ENCODE measurements at places on chromosomes 2 and 18.

DNA sequence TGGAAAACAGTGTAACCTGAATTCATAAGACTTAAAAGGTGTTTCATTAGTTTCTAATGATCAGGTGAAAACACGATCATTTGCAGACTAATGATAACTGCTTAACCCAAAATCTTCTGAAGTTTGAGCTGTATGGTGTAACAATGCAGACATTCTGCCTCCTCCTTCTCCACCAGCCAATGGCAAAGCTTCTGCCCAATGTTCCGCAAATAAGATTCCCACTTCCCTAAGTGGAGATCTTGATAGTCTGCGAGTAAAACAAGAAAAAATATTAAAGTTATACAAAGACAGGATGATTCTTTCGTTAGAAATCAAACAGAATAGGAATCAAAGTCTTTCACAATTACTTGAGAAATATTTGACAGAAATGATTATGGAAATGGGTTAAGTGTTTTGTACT is 8.1 kb downstream of the C2orf42 start:
- H3K4me3 ChIP-seq, result no peak overlapping the region
- H3K27me3 ChIP-seq, result no peaks in the 10 kb centered on the region
- peaks cover 9% of the 10 kb centered on the region for H3K36me3 ChIP-seq

- H3K4me1 ChIP-seq, result peaks cover 35% of the 10 kb centered on the region
- H3K27me3 ChIP-seq, result no peaks in the 10 kb centered on the region
- H3K27ac ChIP-seq, result peak overlapping the region; percentile 23
- H3K4me3 ChIP-seq, result peak overlapping the region; percentile 56
These were observed 1.4 kb downstream of the GCFC2 start for GRCh38 chr2:75709297-75709696.

DNA sequence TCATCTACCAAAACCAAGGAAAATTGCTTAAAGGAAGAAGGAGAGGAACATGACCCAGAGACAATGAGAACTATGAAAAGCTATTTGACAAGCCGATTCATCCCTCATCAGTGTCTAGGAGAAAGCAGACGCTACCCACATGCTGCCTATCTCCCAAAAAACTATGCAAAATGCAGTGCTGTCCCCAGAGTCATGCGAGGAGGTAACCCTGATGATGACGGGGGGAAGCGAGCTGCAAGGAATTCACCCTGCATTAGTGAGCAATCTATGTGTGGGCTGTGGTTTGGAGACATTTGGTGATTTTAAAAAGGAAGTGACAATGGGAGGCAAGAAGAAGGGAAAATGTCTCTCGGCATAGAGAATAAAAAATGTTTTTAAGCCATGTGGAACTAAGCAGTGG is 472.7 kb downstream of the CMPK2 start:
- DNase-seq, result no peak
- H3K27me3 ChIP-seq, result no peaks in the 10 kb centered on the region

- H3K4me3 ChIP-seq, result no peak overlapping the region
- peaks cover 3% of the 10 kb centered on the region for H3K4me1 ChIP-seq
- H3K36me3 ChIP-seq, result peaks cover 3% of the 10 kb centered on the region
- H3K27ac ChIP-seq, result no peak overlapping the region
These were observed 52.4 kb downstream of the FAM168B start for GRCh38 chr2:131040661-131041401.

DNA sequence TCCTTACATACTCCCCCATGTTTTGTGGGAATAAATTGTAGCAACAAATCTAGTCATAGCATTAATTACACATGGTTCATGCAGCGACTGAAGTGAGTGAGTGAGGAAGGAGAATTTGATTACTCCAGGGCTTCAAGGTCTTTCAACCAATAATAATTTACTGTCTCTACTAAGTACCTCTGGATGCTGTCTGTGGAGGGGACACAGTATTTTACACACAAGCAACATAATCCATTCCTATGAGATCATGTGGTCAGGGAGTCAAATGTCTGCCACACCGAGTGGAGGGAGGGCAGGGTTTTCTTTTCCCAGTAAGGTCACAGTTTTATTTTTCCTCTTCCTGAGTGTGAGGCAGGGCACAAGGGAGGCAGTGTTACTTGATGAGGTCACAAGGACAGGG is 334.7 kb upstream of the CELF4 start:
- no peak overlapping the region for H3K4me3 ChIP-seq
- DNase-seq, result no peak
- no peak overlapping the region for H3K27ac ChIP-seq
- H3K4me1 ChIP-seq, result no peaks in the 10 kb centered on the region
- peaks cover 6% of the 10 kb centered on the region for H3K27me3 ChIP-seq

DNA sequence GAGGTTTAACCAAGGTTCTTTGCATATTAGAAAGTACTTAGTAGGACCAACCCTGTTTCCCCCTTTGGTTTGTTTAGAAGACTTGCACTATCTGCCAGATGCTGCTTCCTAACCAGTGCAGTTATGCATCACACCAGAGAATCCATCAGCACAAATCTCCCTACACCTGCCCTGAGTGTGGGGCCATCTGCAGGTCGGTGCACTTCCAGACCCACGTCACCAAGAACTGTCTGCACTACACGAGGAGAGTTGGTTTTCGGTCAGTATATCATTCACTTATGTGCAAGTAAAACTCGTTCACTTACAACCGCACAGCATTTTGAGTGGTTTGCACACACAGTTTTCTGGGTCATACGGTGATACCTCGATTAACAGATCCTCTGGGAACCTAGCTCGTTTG is 69.7 kb downstream of the ZNF532 start:
- H3K4me3 ChIP-seq, result no peak overlapping the region
- peaks cover 31% of the 10 kb centered on the region for H3K36me3 ChIP-seq
- no peak for DNase-seq
- no peak overlapping the region for H3K27ac ChIP-seq
- peaks cover 4% of the 10 kb centered on the region for H3K4me1 ChIP-seq
- no peaks in the 10 kb centered on the region for H3K27me3 ChIP-seq

- DNase-seq, result peak; percentile 31
- no peaks in the 10 kb centered on the region for H3K4me1 ChIP-seq
- no peak overlapping the region for H3K27ac ChIP-seq
- H3K4me3 ChIP-seq, result no peak overlapping the region
These were observed 18.5 kb downstream of the GPR35 start for GRCh38 chr2:240643811-240644150.

- peaks cover 4% of the 10 kb centered on the region for H3K4me1 ChIP-seq
- no peak overlapping the region for H3K27ac ChIP-seq
- H3K4me3 ChIP-seq, result no peak overlapping the region
- H3K36me3 ChIP-seq, result peaks cover 16% of the 10 kb centered on the region
- DNase-seq, result no peak
These were observed 6.5 kb upstream of the CAPN10 start for GRCh38 chr2:240579771-240580614.

- no peak overlapping the region for H3K27ac ChIP-seq
- H3K27me3 ChIP-seq, result no peaks in the 10 kb centered on the region
- H3K4me1 ChIP-seq, result peaks cover 3% of the 10 kb centered on the region
- peaks cover 8% of the 10 kb centered on the region for H3K36me3 ChIP-seq
- DNase-seq, result no peak
These were observed 106.4 kb upstream of the RBBP8 start for GRCh38 chr18:22826726-22827125.

- no peak overlapping the region for H3K27ac ChIP-seq
- no peaks in the 10 kb centered on the region for H3K36me3 ChIP-seq
- no peak overlapping the region for H3K4me3 ChIP-seq
- peaks cover 24% of the 10 kb centered on the region for H3K27me3 ChIP-seq
- DNase-seq, result no peak
- no peaks in the 10 kb centered on the region for H3K4me1 ChIP-seq
These were observed 181.1 kb upstream of the RBBP8 start for GRCh38 chr18:22752014-22752413.

DNA sequence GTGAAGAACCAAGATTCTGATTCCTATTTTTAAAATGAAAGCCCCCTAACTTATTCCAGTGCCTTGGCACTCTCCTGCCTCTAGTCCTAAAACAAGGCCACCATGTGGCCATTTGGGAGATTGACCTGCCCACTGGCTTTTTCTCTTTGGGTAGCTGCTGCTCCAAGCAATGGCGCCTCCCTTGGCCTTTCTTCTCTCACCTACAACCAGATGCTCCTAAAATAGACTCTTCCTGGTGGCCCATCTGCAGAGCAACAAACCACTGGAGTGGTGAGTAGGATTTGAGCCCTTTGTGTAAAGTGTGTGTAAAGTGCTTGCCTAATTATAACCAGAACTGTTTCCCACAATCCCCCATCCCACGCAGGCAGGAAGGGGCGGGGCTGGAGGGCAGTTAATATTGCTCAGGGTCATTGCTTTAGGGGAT is 114.2 kb downstream of the FHOD3 start:
- H3K36me3 ChIP-seq, result no peaks in the 10 kb centered on the region
- DNase-seq, result no peak
- peaks cover 9% of the 10 kb centered on the region for H3K4me1 ChIP-seq
- H3K4me3 ChIP-seq, result no peak overlapping the region

- no peak for DNase-seq
- no peaks in the 10 kb centered on the region for H3K27me3 ChIP-seq
- H3K36me3 ChIP-seq, result peaks cover 8% of the 10 kb centered on the region
- H3K27ac ChIP-seq, result peak overlapping the region; percentile 37
These were observed 228.4 kb upstream of the MMADHC start for GRCh38 chr2:149815941-149816340.

GRCh38 chr2:36700311-36700710 is 3.8 kb downstream of the VIT start:
- no peak overlapping the region for H3K4me3 ChIP-seq
- H3K36me3 ChIP-seq, result no peaks in the 10 kb centered on the region
- no peak for DNase-seq
- peaks cover 62% of the 10 kb centered on the region for H3K4me1 ChIP-seq
- H3K27ac ChIP-seq, result no peak overlapping the region
- H3K27me3 ChIP-seq, result no peaks in the 10 kb centered on the region

DNA sequence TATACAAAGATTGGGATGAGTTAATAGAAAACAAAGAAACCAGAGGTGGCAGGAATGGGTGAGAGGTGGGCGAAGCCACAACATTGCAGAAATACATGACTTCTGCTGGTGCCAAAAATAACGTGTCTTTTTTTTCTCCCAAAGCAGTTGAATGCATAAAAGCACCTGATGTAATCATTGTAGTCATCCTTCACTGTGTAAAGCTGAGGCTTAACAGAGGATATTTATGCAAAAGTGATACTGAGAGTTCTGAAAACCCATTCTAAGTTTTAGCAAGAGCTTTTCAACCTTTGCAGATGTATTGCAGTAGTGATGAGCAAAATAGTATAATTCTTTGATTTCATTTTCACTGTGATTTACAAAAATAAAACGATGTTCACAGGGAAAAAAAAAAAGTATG is 173.0 kb downstream of the PTGR3 start:
- H3K36me3 ChIP-seq, result no peaks in the 10 kb centered on the region
- peaks cover 2% of the 10 kb centered on the region for H3K27me3 ChIP-seq
- DNase-seq, result no peak
- H3K4me1 ChIP-seq, result peaks cover 24% of the 10 kb centered on the region
- no peak overlapping the region for H3K4me3 ChIP-seq

- H3K36me3 ChIP-seq, result no peaks in the 10 kb centered on the region
- peak; percentile 24 for DNase-seq
- peaks cover 12% of the 10 kb centered on the region for H3K4me1 ChIP-seq
- H3K27ac ChIP-seq, result no peak overlapping the region
- H3K4me3 ChIP-seq, result no peak overlapping the region
These were observed 150.7 kb downstream of the DYSF start for GRCh38 chr2:71603851-71604725.

DNA sequence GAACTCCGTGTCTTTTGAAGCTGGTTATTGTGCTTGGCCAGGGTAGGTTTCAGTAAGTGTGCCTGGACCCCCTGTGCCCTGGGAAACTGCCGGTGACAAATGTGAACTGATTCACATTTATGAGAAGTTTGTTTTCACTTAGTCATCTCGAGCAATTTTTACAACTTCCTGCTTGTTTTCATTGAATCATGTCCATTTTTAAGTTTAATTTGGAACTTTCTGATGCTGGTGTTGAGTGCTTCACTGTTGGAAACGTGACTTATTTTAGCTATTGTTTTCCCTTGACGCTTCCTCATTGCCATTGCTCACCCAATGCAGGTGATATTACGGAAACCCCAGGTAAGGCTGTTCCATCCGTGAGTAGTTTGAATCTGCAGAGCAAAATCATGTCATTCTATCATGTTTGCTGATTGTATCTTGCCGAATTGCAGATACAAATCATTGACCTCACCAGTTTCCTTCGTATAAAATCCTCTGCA is 97.2 kb downstream of the RTN4 start:
- H3K27ac ChIP-seq, result no peak overlapping the region
- H3K4me1 ChIP-seq, result no peaks in the 10 kb centered on the region
- H3K4me3 ChIP-seq, result no peak overlapping the region
- no peaks in the 10 kb centered on the region for H3K27me3 ChIP-seq
- H3K36me3 ChIP-seq, result no peaks in the 10 kb centered on the region

GRCh38 chr2:172561270-172561669 is 5.4 kb downstream of the PDK1 start:
- DNase-seq, result no peak
- H3K36me3 ChIP-seq, result peaks cover 19% of the 10 kb centered on the region
- no peaks in the 10 kb centered on the region for H3K27me3 ChIP-seq

- H3K4me3 ChIP-seq, result no peak overlapping the region
- no peaks in the 10 kb centered on the region for H3K4me1 ChIP-seq
- H3K27ac ChIP-seq, result no peak overlapping the region
- peaks cover 3% of the 10 kb centered on the region for H3K36me3 ChIP-seq
- no peaks in the 10 kb centered on the region for H3K27me3 ChIP-seq
- no peak for DNase-seq
These were observed 1082.3 kb downstream of the SUCLG1 start for GRCh38 chr2:83376731-83377130.

GRCh38 chr2:238901461-238902057 is 53.7 kb downstream of the TWIST2 start:
- H3K4me1 ChIP-seq, result peaks cover 21% of the 10 kb centered on the region
- no peak overlapping the region for H3K4me3 ChIP-seq
- H3K27ac ChIP-seq, result no peak overlapping the region

DNA sequence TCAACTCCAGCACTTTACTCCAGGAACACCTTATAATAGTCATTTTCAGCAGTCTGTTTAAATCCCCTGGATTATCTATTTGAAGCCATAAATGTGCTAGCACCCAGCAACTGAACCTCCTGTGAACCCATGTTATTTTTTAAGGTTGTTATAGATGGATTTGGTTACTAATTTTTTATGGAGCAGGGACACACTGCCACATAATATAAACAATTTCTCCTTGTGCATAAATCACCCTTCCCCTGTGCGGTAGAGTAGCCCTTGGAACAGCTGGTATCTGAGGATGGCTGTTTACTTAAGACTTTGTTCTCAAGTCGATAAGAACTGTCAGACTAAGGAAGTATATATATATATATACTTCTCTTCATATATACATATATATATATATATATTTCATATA is 367.4 kb downstream of the EPHA4 start:
- DNase-seq, result no peak
- no peak overlapping the region for H3K4me3 ChIP-seq
- no peaks in the 10 kb centered on the region for H3K36me3 ChIP-seq

Measured in mesothelial cell of epicardium (in vitro differentiated cells).